ENCODE measurements at places on chromosomes 1 and 21.

DNA sequence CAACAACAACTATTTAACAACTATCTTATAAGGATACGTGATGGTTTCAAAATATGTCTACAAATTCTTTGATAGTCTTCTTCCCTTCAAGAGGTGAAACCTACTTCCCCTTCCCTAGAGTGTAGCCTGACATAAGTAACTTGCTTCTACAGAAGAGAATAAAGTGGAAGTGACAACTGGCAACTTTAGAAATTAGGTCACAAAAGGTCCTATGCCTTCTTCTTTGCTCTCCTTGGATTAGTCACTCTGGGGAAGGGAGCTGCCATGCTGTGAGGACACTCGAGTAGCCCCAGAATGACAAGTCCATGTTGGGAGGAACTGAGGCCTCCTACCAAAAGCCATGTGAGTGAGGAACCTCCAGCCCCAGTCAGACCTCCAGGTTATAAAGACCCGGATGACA, 19.2 kb downstream of the EFCAB14 start:
- DNase-seq = no peak

GRCh38 chr1:215376544-215377264, 190.4 kb upstream of the KCTD3 start:
- DNase-seq = peak; percentile 66

DNA sequence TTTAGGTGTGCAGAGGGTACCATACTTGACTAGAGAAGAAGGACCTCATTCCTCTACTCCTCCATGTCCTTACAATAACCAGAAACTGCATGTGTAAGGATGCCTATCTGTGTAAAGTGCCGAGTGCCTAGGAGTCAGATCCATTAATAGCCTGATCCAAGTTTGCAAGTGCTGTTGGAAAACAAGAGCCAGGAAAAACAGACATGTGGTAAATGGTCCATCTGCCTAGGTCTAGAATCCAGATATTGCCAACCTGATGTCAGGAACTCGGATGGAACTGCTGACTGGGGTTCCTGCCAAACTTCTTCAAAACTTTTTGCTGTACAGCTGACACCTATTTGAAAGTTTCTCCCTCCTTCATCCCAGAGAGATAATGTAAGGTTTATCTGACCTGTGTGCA, 239.4 kb upstream of the CAMK1G start:
- no peak for DNase-seq

GRCh38 chr1:110218739-110219138, 8.6 kb downstream of the KCNC4 start:
- no peak for DNase-seq

- DNase-seq = no peak
These were observed 123.7 kb upstream of the COP1 start for GRCh38 chr1:176330782-176331181.

- DNase-seq = no peak
These were observed 25.2 kb upstream of the DYRK1A start for GRCh38 chr21:37341254-37341960.

DNA sequence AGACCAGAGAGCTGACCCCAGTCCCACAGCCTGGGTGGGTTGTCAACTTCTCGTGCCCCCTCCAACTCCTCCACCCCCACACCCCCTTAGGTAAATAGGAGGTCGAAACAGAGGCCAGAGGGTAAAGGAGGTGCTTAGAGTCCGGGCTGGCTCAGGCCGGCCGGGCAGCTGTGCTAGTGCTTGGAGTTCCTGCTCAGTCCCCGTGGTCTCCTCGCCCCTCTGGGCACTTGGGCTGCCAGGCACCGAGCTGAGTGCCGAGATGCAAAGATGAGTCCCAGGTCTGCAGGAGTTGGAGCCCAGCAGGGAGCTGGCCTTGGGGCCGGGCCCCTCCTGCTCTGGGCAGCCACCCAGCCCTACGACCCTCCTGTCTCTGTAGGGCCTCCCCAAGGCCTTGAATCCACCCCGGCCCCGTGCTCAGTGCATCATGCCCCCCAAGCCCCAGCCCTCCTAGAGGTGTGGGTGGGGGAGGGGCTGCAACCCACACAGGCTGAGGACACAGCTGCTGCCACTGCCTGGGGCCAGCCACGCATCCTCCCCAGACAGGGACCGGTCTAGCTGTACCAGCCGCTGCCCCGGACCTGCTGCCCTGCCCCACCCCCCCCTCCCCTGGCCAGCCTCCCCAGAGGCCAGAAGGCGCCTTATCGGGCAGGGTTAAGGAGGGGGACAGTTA, 1.9 kb downstream of the SMIM1 start:
- DNase-seq = no peak

DNA sequence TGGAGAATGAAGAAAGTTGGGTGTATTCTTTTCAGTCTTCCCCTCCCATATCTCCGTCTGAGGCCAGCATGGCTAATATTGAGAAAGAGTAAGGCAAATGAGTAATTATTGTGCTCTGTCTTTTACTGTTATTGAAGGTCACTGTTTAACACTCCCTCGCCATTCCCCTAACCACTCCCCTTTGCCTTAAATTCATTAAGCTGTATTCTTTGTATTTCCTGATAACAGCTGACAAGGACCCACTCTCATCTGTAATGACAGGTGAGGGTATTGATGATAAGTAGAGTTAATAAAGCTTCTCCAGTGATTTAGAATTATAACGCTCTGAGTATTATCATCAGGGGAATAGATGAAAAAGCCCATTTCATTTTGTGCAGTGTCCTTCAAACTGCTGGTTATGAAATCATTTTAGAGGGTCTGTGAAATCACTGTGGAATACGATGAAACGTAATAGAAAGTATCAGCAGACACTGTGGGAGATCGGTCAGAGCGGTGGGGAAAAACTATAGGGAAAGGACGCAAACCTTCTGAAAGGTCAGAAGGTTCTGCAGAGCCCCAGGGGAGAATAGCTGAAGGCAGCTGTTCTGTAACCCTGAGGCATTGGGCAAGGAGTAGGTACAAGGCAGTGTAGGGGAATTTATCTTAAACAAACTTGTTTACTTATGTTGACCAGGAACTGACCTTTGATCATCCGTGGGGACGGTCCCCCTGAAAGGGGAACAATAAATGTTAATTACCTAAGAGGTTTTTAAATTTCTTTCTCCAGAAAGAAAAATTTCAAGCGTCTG, 46.3 kb upstream of the CACYBP start:
- no peak for DNase-seq

DNA sequence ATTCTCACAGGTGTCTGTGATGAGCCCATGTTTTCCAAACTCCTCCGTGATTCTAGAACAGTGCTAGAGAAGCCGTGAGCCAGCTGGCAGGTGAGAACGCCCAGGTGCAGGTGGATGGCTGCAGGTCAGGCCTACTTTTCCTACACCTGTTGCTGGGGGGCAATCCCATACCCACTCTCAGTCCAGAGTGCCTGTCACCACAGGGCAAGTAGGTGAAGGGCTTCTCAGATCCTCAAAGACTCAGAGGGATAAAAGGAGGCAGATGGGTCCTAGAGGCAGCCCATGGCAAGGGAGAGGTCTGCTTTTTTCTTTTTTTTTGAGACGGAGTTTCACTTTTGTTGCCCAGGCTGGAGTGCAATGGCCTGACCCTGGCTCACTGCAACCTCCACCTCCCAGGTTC, 50.7 kb upstream of the H6PD start:
- DNase-seq = no peak

DNA sequence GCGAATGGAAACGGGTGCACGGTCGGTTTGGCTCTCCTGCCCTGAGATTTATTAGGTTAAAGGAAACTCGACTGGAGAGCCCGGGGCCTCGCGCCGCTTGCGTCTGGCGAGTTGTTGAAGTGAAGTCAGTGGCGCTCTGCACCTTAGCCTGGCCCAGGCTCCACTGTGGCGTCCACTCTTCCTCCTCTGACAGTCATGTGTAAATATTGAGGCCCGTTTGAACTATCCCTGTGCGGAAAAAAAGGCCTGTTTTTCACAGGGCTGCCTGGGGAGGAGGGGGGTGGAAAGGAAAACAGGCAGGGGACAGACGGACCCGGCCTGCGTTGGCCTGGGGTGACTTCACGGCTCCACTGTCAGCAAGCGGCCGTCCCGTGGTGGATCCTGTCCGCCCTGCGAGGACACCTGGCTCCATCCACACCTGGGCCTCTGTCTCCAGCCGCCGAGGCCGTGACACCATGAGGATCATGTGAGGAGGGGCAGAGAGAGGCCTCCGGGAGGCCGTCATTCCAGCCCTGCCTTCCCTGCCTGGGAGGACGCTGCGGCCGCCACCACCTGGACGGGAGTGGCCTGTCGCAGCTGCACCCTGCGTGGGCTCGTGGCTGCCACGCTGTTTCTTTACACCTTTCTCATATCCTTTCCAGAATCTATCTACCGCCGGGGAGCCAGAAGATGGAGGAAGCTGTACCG, 59.8 kb downstream of the FAAP20 start:
- DNase-seq = no peak
